ENCODE measurements at places on chromosomes 5 and 9.

GRCh38 chr5:171444582-171444981 is 25.1 kb downstream of the FGF18 start:
- DNase-seq = no peak

DNA sequence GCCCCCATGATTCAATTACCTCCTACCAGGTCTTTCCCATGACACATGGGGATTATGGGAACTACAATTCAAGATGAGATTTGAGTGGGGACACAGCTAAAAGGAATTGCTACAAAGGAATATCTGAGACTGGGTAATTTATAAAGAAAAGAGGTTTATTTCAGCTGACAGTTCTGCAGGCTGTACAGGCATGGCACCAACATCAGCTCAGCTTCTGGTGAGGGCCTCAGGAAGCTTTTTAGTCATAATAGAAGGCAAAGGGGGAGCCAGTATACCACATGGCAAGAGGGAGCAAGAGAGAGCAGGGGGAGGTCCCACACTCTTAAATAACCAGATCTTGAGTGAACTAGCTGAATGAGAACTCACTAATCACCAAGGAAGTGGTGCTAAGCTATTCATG is 11.2 kb upstream of the ALDOB start:
- DNase-seq = no peak

- DNase-seq = no peak
Measured at GRCh38 chr5:143758750-143759149, 53.2 kb upstream of the HMHB1 start.

DNA sequence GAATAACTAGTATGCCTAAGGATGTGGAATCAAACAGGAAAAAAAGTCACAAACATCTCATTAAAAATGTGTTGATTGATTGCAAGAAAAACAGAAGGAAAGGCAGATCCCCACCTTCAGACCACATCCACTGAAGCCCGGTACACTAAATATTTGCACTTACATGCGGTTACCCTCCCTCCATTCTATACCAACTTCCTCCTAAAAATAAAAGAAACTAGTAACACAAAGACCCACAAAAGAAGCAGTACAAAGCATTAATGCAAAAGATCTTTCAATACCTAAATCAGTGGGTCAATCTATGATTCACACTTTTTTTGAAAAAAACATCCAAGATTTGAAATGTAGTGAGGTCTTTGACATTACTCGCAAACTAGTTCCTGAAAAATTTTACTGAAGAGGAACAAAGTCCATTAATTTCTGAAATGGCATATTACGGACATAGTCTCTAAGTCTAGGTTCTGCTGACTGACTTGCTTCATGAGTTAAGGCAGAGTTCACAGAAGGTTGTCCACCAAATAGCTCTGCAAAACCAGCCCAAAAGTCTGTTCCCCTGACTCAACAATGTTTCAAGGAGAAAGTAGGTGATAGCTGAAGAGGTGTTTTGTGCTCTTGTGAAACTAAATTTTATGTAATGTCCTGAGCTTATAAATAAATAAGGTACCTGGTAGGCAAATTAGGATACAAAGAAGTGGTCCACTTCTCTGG is 100.7 kb downstream of the PAM start:
- no peak for DNase-seq

GRCh38 chr5:77280036-77280435 is 69.6 kb downstream of the PDE8B start:
- no peak for DNase-seq

- no peak for DNase-seq
Measured at GRCh38 chr5:96324708-96325107, 108.3 kb downstream of the PCSK1 start.
